ENCODE measurements at places on chromosomes 7 and 10. TPM values are rescaled to one million over a fixed set of nuclear protein-coding genes. Genes with fewer than 3 reads are reported as not detected.

The CPA2 gene
- total RNA-seq, result not detected

The TMEM213 gene
- not detected for total RNA-seq

The EVX1 gene
- not detected for total RNA-seq

The LGI1 gene
- not detected for total RNA-seq

The MMRN2 gene
- total RNA-seq, result 0.70 TPM
